Vagina (tissue), 2 donors: ENCODE measurements at places on chromosomes 7 and 10. TPM values are rescaled to one million over a fixed set of nuclear protein-coding genes. Genes with fewer than 3 reads are reported as not detected.

DNA sequence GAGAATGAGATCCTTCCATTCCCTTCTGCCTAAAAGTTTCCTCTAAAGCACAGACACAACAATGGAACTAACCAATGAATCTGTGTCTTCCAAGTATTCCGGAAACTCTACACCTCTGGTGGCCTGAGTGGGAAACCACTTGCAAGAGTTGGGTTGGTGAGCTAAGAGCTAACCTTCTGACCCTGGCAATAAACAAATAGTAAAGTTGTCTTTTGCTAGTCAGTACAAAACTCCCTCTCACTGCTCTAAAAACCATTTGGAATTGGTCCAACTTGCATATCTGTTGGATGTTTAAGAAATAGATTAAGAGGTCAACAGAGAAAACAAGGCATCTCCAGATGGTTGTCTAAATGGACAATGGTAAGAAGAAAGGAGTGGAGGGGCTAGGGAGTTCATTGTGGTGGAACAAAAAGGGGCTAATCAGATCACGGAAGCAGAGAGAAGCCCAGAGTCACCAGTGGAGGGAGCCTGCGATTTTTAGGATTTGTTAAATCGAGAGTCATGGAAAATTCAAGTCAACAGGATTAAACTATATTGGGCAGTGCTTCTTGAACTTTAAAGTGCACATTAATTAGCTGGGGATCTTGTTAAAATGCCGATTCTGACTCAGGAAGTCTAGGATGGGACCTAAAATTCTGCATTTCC, 192.3 kb downstream of the EVX1 start:
- DNase-seq, result no peak

GRCh38 chr10:125136087-125136486, 24.3 kb downstream of the CTBP2 start:
- DNase-seq, result no peak

The PIK3AP1 gene
- 5.9 TPM for total RNA-seq

The TUBAL3 gene
- not detected for total RNA-seq

DNA sequence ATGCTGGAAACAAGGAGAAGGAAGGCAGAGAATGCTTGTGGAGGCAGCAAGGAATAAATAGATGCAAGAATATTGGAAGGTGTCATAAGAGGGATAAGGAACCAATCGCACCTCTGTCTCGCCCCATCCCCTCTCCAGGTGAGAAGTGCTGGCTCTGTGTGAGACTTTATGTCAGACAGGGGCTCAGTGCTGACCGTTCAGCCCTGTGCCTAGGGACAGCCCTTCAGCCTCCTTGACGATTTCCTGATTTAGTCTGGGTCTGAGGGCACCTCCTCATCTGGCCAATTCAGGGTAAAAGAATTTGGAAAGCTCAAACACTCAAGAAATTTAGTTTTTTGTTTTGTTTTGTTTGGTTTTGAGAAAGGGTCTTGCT, 54.9 kb downstream of the FAM241B start:
- no peak for DNase-seq

DNA sequence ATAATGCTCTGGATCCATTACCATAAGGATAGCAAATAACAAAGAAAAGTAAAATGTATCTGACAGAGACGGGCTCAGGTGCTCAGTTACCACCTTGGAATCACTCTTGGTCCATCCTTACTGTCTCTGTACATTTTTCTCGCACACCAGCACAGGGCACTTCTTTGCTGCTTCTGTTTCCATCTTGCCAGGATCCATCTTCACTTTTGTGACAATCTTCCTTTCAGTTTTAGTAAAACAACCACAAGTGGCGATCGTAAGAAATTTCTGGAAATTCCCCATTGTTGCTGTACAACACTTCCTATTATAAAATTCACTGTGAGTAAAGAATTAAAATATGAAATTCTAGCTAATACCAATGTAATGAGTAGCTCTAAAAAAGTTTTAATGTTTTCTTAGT, 695.5 kb downstream of the GRM8 start:
- DNase-seq, result no peak

- DNase-seq, result no peak
Observed at GRCh38 chr7:98956469-98956868, 78.1 kb downstream of the TRRAP start.

GRCh38 chr10:122265896-122266295, 5.2 kb upstream of the BTBD16 start:
- DNase-seq, result no peak

GRCh38 chr10:131445623-131446022, 134.1 kb upstream of the TCERG1L start:
- DNase-seq, result no peak

DNA sequence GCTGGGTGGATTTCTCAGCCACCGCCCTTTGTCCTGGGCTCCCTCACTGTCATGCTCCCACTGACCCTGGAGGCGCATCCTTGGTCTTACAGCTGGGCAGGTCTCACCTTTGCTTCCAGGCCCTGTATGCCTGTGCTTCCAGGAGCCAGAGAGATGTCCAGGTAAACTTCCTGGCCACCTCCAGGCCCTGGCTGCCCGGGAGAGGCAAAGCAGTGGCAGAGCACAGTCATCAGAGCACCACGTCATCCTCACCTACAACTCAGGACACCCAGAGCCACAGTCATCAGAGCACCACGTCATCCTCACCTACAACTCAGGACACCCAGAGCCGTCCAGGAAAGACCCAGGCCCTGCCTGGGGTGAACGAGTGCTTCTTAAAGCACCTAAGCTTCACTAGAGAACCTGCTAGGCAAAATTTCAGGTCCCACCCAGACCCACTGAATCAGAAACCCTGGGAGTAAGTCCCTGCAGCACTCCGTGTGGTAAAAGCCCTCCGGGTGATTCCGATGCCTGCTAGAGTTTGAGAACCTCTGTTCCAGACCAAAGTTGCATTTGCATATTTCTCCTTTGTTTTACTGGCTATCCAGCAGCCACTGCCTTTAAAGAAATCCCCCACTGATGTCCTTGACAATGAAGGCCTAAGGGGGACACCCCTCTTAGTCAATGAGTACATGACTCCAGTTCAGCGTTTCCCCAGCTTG, 62.3 kb downstream of the DLG5 start:
- no peak for DNase-seq

DNA sequence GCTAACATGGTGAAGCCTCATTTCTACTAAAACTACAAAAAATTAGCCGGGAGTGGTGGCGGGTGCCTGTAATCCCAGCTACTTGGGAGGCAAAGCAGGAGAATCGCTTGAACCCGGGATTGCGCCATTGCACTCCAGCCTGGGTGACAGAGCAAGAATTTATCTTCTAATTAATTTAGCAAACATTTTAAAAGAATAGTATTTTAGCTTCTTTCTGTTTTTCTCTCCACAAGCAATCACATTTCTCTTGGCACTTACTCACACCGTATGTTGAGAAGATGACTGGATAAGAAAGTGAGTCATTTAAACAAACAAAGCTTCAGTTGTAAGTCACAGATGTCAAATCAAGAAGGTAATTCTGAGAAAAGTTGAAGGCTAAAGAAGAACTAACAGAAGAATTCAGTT, 264.0 kb downstream of the ARL4A start:
- DNase-seq, result no peak

The CHN2 gene
- total RNA-seq, result 11.0 TPM

- no peak for DNase-seq
Observed at GRCh38 chr7:139718859-139719258, 58.9 kb downstream of the HIPK2 start.

The VSTM4 gene
- total RNA-seq, result 14.0 TPM

The NPY4R2 gene
- 0.49 TPM for total RNA-seq

GRCh38 chr7:94012746-94013145, 8.6 kb upstream of the BET1 start:
- no peak for DNase-seq

The NANOS1 gene
- total RNA-seq, result not detected

DNA sequence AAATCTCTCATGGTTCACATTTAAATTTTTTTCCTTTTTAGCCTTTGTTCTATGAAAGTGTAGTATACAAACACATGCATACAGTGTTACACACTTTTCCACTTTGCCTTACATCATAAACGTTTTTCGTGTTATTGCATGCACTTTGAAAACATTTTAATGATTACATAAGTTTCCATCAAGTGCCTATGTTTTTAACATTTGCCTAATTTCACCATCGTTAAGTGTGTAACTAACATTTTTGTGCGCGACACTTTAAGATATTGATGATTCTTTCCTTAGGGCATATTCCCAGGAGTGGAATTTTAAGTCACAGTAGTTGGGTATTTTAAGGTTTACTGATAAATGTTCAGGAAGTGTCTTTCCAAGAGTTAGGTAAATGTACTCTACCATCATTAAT, 1.5 kb upstream of the FRAT2 start:
- no peak for DNase-seq

- no peak for DNase-seq
Observed at GRCh38 chr10:96949039-96949683, 117.1 kb downstream of the LCOR start.

DNA sequence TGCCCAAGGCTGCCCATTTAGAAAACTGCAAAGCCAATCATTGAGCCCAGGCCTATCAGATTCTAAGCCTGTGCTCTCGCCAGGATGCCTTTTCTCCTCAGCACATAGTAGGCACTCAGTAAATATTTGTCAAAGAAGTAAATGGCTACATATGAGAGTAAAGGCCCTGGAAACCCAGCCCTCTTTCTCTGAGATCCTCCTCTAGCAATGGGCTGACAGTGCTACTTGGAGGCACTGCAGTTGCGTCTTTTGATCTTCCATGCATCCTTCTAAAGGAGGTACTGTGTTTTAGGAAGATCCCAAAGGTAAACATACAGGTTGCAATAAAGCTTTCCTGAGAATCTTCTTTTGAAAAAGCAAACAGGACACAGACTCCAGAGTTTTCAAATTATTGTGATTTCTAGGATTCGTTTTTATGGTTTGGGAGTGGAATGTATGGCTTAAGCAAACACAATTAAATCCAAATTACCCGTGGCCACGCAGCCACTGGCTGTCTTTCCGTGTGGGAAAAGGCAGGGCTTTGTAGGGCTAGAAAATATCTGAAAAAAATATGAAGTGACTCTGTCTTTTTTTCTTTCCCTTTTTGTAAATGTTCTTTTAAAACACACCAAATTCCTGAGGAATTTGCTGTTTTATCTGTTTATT, 151.3 kb upstream of the BMPER start:
- DNase-seq, result no peak

The UNCX gene
- total RNA-seq, result not detected

DNA sequence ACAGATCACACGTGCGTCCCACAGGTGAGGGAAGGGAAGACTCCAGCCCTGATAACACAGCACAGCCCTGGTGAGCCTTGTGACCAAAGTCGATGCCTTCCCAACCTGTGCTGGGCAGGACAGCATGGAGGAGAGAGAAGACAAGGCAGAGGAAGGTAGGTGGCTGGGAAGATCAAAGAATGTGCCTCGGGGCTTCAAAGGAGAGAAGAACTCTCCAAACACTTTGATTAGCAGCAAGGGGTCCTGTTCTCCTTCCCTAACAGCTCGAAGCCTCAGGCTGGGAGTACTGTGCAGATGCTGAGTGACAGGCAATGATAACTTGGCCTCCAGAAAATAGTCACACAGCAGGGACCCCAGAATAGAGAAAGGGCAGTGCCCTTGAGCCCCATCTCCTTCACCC, 288.5 kb downstream of the TCERG1L start:
- DNase-seq, result no peak

DNA sequence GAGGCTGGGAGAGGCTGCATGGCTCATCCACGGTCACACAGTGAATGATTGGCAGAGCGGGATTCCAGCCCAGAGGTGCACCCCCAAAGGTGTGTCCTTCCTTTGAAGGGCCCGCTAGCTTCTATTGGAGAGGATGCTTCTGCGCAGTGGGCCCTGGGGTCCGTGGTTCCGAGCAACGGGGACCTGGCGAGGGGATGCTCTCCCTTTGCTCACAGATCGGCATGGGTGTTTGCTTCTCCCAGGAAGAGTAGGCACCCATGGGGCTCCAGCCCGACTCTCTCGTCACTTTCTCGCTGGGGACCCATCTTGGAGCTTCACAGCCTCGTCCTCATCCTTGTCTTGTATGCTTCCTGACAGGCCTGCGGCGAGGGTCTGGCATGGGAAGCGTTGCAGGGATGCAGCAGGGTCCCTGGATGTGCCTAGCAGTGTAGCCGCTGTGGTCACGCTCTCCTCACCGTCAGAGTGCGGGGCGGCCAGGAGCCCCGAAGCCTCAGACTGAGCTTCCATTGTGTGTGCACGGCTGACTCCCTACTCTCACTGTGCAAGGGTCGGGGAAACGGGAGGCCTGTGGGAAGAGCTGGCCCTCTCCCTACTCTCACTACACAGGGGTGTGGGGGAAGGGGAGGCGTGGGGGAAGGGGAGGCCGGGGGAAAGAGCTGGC, 538.5 kb upstream of the FOXK1 start:
- no peak for DNase-seq

GRCh38 chr10:4691301-4691700, 134.7 kb upstream of the AKR1E2 start:
- DNase-seq, result no peak

The RNF133 gene
- total RNA-seq, result 0.98 TPM

DNA sequence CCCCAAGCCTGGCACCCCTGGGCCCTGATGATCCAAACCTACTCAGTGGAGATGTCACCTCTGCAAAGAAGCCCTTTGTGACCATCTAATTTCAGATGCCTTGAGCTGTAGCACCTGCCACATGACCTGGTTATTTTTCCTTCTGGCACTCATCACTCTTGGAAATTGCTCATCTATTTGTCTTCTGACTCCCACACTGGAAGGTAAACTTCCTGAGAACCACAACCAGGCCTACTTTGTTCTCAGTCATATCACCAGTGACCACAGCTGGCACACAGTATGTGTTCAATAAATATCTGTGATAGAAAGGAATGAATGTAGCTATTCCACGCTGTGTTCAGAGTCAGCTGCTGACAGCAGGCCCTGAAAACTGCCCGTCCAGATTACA, 97.1 kb downstream of the SH3PXD2A start:
- no peak for DNase-seq

The OR13A1 gene
- total RNA-seq, result not detected

DNA sequence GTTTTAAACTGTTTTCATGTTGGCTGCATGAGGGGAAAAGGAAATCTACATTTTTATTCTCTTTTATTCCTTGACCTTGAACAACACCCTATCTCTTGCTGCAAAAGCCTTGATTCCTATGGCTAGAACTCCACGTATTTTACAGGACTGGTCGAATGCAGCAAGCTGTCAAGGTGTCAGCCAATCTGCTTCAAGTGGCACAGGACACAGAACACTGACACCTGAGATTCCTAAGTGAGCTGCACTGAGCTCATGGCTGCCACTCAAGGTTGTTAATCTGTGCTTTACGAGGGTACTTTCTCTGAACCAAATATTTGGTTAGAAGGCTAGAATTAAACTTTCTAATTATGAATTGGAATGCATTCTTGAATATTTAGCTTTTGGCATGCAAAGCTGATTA, 349.7 kb upstream of the COBL start:
- no peak for DNase-seq

The GRM3 gene
- total RNA-seq, result not detected

DNA sequence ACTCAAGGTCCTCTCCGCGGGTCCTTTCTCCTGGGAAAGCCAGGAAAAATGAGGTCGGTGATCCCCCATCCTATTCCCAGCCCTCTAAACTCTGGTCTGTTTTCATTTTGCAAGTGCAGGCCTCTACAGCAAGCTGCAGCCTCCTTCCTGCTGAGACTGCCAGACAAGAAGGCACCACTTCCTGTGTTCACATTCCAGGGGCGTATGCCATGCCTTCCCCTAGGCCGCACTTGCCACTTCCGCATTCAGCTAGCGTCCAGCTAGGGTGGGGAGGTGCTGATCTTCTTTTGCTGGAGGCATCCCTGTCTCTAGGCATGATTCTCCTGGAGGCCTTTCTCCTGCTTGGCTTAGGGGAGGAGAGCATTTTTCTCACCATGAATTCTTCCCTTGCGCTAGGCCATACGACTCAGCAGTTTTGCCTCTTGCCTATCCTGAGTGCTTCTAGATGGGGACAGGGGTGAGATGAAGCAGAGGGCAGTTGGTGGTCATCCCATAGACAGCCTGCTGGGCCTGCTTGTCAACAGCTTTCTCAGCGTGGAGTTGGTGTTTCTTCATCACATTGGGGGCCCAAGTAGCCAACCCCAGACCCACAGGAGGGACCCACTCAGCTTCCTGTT, 328.9 kb downstream of the RPS24 start:
- no peak for DNase-seq
